GM12865 (cell line): ENCODE measurements at places on chromosomes 7 and 10.

DNA sequence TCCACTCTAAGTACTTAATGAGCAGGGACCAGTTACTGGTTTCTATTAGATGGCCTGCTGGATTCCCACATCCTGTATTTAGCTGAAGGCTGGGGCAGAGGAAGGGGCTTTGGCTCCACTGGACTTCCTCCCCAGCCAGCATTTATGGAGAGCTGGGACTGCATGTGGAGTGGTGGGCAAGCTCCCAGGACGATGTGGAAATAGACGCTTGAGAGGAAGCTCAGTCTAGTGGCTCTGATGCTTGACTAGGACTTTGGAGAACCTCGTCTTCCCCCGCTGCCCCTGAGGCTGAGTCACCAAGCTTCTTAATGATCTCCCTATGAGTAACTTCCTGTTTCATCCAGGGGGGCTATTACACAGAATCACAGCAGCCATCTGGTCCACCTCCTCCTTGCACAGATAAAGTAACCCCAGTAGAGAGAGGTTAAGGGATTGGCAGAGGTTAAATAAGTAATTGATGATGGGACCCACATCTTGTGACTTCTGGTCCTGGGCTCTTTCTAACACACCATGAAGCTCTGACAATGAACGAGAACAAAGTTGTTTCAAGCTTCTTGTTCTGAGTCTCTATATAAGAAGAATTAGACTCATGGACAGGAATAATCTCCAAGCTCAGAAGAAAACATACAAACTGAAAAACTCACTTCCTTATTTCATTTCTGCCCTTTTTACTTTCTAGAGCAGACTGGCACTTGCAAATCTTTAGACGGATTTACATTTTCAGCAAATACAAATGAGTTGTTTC is 126.2 kb downstream of the PRPF18 start:
- DNase-seq = peak; percentile 89

DNA sequence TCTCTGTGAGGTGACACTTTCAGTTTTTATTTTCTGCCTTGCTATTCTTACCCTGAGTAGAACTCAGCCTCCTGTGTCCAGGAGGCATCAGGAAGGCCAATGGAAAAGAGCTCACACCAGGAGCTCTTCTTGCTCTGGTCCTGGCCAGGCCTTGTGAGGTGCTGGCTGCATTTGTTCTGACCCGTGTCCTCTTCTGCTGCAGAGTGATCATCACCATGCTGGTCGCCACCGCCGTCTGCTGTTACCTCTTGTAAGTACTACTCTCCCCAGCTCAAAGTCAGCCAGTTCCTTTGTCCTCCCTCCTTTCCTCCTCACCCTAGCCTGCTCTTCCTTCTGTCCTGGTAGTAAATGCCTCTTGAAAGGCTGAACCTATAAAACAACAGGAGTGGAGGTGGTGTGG is 1.6 kb downstream of the ATP6V0E2 start:
- DNase-seq = no peak

GRCh38 chr10:123934846-123935245 is 43.2 kb upstream of the CPXM2 start:
- no peak for DNase-seq

DNA sequence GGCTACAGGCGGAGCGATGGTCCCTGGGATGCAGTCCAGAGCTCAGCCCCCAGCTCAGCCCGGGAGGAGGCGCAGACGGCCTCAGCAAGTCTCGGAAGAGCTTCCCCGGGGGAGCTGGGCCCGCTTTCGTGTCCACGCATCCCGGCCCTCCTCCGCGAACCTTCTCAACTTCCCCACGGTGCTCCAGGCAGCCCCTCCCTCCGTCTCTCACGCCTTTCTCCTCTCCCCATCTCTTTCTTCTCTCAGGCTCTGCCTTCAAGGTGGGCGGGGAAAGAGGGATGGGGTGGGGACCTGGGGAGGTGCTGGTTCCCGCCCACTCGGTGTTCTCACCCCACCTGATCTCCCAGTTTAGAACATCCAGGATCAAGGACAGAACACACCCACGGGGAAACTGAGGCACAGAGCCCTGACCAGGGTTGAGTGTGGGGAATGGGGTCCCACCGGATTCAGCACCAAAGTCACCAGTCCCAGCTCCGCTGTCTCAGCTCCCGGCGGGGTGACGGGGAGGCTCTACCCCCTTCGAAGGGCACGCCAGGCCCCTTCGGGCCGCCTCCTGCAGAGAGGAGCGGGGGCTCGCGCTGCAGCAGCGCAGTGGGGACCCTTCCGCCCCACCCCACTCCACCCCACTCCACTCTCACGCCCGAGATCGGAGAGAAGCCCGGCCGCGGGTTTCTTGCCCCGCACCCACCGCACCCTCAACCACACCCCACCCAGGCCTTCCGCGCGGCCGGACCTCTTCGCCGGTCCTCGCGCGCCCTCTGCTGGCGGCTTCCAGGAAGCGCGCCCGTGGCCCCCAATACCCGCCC is 18.2 kb downstream of the POLL start:
- peak; percentile 82 for DNase-seq

DNA sequence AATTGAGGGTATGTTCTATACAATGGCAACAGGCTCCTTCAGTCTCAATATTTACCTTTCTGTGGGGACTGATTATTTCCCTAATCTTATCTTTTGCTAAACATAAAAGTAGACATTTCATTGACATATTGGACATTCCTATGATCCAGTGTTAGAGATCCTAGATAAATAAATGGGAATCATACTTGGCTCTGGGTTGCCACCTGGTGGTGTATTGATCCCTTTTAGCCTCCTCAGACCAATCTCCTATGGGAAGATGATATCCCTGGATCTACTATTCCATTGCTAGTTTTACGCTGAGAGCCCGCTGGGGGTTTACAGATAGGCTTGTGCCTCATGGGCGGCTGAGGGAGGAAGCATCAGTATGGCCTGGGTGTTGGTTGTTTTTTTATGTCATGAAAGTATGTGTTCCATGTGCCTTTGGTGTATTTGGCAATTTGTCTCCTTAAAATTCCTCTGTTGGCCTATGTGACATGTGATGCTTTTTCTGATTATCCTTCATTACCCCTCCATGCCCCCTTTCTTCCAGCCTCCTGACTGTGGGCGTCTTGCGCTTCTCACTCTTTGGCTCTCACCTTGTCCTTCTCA is 18.8 kb downstream of the CELF2 start:
- DNase-seq = no peak

GRCh38 chr7:157961731-157962457 is 625.1 kb downstream of the DNAJB6 start:
- no peak for DNase-seq

- DNase-seq = no peak
Observed at GRCh38 chr10:47317251-47317650, 5.0 kb upstream of the GDF2 start.

GRCh38 chr10:80144067-80144695 is 11.7 kb downstream of the PLAC9 start:
- DNase-seq = peak; percentile 22

DNA sequence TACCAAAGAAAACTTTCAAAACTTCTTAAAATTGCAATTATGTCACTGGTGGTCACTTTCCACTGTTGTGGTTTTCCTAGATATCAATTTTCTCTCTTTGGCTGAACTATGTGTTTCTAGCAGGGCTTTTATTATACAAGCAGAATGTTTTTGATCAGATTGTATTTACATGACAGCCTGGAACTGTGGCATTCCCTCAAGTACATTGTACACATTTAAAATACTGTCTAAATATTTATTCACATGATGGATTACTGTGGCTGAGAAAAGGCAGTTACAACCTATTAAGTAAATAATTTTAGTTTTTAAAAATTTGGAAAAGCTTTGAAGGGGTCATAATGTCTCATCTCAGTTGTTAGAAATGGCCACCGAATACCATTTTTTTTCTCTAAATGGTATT is 231.9 kb upstream of the PPP1R3A start:
- DNase-seq = no peak

DNA sequence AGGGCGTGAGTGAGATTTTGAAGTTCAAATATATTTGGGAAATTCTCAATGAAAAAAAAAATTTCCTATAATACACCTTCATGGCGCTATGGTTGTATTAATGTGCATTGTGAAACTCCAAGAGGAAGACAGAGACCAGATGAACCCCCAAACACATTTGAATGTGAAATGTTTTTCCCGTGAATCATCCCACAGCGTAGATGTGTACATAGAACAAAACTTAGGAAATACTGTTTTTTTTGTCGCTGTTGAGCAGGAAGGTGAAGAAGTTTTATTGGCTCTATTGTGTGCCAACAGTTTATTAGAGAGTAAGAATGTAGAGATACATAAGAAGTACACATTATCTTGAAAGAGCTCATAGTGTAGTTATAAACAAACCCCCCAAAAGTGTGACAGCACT is 134.0 kb downstream of the KCND2 start:
- DNase-seq = no peak

DNA sequence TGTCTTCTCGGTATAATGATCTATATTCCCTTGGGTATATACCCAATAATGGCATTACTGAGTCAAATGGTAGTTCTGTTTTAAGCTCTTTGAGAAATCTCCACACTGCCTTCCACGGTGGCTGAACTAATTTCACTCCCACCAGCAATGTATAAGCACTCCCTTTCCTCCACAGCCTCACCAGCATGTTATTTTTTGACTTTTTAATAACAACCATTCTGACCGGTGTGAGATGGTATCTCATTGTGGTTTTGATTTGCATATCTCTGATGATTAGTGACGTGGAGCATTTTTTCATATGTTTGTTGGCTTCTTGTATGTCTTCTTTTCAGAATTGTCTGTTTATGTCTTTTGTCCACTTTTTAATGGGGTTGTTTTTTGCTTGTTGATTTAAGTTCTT is 33.6 kb downstream of the KIAA1217 start:
- DNase-seq = no peak

- peak; percentile 56 for DNase-seq
Observed at GRCh38 chr7:149624006-149624405, 126.4 kb upstream of the ZNF746 start.

DNA sequence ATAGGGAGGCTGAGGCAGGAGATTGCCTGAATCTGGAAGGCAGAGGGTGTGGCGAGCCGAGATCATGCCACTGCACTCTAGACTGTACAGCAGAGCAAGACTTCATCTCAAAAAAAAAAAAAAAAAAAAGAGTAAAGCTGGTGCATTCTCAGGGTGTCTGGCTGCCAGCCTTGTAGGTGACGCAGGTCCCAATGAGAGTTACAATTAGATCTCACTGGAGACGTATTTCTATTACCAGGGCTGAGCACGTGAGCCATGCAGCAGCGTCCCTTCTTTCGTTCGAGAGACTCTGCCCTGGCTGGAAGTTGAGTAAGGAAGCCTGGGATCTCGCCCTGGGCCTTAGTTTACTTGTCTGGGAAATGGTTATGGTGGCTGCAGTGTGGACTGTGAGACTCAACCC is 22.4 kb upstream of the ZMIZ1 start:
- DNase-seq = no peak

GRCh38 chr10:14438576-14438975 is 107.9 kb upstream of the FRMD4A start:
- DNase-seq = no peak

DNA sequence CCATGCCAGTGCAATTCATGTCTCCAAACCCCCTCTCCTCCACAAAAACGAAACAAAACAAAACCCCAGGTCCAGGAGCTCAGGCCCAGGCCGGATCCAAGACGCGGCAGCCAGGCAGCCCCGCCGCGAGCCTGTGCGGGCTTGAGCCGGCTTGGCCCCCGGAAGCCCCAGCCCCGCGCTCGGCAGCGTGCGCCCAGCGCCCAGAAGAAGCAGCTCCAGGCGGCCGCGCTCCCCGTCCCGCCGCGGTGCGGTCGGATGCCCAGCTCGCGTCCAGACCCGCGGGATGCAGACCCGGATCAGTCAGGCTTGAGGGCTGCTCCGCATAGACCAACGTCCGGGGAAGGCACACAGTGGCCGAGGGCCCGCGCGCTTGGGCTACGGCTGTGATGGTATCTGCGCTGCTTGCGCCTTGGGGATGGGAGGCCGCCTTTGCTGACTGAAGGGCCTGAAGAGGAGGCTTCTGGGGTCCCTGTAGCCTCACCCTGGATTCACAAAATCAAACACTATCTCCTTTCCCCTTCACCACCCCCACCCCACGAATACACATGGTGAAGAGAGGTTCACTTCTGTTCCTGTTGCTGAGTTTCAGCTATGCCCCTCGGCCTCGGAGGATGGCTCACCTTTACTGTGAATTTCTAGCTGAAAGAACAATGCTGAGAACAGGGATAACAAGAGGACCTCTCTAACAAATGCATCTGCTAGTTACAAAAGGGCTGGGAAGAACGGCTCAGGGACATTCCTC is 79.9 kb upstream of the EN2 start:
- DNase-seq = no peak

GRCh38 chr10:116873134-116873533 is 23.8 kb downstream of the ENO4 start:
- DNase-seq = no peak

GRCh38 chr10:93072225-93072712 is 1.4 kb upstream of the CYP26A1 start:
- no peak for DNase-seq

DNA sequence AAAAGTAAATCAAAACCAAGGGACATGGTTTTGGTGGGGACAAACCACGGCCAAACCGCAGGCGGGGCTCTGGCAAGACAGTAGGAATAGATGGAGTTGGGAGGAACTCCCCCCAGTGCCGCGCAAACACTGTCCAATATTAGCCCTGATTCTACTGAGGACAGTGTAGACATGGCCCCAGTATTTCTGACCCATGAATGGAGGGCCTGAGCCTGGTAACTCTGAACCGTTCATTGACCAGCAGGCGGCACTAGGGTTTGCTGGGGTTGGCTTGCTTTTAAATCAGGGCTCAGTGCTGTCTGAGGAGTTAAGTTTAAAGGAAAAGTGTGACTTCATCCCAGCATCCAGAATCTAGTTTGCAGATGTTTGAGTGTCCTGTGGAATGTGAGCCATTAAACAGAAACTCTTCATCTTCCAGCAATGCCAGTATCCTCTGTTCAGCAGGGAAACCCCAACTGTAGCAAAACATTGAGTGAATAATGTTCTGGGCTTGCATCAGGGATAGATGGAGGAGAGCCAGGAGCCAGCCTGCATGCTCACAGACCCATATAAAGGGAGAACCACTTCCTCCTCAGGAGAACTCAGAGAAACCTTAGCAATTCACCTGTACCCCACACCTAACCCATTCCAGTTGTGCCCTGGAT is 147.4 kb upstream of the PRSS58 start:
- DNase-seq = no peak

DNA sequence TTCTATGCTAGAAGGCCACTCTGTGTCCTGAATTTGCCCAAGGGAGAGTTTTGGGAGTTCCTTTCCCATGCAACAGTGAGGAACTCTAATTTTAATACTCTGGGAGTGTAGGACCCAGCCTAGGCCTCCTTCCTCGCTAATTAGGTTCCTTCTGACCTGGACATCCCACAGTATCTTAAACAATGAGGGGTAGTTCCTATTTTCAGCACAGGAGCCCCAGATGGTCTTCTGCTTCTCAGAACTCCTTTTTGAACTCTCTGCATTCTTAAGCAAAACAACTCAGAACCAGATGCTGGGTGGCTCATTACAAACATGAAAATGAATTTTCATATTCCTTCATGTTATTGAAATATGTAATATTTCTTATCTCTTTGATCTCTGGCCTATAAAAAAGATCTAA is 116.9 kb downstream of the LRMDA start:
- no peak for DNase-seq

GRCh38 chr7:44172803-44173424 is 16.3 kb downstream of the GCK start:
- no peak for DNase-seq
